ENCODE measurements at places on chromosomes 2 and 18. TPM values are rescaled to one million over a fixed set of nuclear protein-coding genes. Genes with fewer than 3 reads are reported as not detected.
A peak's percentile ranks its signal among the peaks of the same experiment; 100 is the strongest.

The UCN gene
- total RNA-seq = 2.6 TPM

The SLC4A3 gene
- total RNA-seq = not detected

The IL18RAP gene
- 4.1 TPM for total RNA-seq

The IRS1 gene
- total RNA-seq = 3.6 TPM

The KANSL3 gene
- total RNA-seq = 46.6 TPM

The EFEMP1 gene
- not detected for total RNA-seq

The REG1B gene
- total RNA-seq = not detected

The TBR1 gene
- total RNA-seq = not detected

The FOXD4L1 gene
- total RNA-seq = 0.18 TPM

DNA sequence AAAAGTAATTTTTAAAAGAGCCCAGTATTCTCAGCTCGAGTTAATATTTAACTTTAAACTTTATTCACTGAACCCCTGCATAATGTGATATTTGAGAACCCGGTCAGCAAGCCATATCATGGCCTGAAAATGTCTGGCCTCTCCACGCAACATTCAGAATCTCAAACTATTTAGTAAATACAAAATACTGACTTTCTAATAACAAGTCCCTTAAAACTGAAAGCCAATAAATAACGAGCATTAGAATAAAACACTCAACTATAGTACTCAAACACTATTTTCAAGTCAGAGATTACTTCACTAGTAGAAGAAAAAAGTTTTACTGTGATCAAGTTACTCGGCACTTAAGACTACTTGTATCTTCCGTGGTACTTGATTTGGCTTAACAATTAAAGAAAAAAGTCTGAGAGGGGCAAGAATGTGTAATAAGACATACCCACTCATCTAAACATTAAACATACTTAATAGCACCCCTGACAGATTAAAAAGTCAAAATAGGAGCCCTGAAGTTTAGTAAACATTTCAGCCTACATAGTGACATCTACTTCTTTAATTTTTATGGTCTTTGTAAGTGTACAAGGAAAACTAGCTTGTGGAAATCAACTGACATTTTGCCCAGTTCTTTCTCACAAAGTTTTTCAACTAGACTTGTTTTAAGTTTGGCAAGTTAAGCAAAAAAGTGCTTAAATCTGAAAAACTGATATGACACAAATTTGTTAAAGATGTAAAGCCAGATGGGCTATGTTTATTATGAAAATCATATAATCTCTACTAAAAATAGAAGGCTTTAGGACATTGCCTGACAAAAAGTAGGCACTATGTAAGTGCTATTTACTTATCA lies 38.2 kb downstream of the RTN4 start:
- no peaks in the 10 kb centered on the region for H3K36me3 ChIP-seq
- H3K4me3 ChIP-seq = no peak overlapping the region
- no peak for DNase-seq
- H3K4me1 ChIP-seq = peaks cover 33% of the 10 kb centered on the region

DNA sequence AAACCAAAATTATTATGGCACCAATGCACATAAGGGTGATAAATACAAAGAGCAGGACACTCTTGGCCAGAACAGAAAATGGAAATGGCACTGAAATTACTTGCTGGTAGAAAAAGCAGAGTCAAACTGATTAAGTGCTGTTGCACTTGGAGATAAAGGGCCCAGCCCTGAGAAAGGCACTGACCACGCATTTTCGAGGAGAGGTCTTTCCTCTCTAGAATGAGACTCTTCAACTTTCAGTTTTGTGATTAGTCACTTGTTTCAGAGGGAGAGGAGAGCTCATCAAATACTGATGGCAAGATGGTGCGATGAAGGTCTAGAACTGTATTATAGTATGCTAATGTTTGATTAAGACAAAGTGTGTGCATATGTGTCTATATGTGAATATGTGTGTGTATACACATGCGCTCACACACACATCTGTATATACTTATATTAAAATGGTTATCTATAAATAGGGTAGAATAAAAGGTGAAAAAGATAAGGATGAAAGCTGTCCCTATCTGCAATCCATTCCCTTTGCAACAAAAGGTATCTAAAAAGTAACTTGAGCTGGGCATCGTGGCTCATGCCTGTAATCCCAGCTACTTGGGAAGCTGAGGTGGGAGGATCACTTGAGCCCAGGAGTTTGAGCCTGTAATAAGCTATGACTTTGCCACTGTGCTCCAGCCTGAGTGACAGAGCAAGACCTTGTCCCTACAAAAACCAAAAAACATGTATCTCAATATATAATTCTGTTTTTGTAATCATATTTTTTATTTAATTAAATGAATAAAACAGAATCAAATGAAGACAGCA lies 48.8 kb upstream of the ZDBF2 start:
- H3K4me3 ChIP-seq = no peak overlapping the region
- H3K27ac ChIP-seq = no peak overlapping the region
- H3K4me1 ChIP-seq = no peaks in the 10 kb centered on the region
- no peaks in the 10 kb centered on the region for H3K36me3 ChIP-seq

DNA sequence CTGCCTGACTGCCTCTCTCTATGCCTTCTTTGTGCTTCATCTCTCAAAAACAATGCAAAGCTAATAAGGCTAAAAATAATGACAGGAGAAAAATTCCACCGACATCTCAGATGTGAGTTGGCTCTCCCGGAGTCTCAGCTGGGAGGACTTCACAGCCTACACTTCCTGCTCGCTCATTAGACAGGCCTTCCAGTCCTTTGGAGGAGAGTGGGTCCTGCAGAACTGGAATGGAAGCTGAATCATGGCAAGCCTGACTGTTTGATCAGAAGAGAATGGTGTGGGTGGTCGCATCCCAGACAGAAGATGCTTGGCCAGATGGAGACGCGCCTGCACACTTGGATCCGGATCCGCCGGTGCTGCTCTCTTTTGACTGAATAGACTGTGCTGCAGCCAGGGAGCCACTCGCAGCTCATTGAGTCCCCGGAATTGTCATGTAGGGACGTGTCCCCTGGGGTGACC lies 49.7 kb downstream of the TRIB2 start:
- H3K4me1 ChIP-seq = no peaks in the 10 kb centered on the region
- no peaks in the 10 kb centered on the region for H3K36me3 ChIP-seq

GRCh38 chr2:16620590-16620989 lies 45.0 kb downstream of the CYRIA start:
- H3K4me3 ChIP-seq = no peak overlapping the region
- peaks cover 26% of the 10 kb centered on the region for H3K4me1 ChIP-seq
- H3K27me3 ChIP-seq = no peaks in the 10 kb centered on the region
- no peak for DNase-seq
- no peaks in the 10 kb centered on the region for H3K36me3 ChIP-seq

GRCh38 chr18:73711256-73711655 lies 436.4 kb downstream of the FBXO15 start:
- DNase-seq = no peak
- no peaks in the 10 kb centered on the region for H3K36me3 ChIP-seq
- no peak overlapping the region for H3K27ac ChIP-seq
- no peak overlapping the region for H3K4me3 ChIP-seq

GRCh38 chr2:55418512-55419232 lies 984 bp downstream of the CCDC88A start:
- no peaks in the 10 kb centered on the region for H3K36me3 ChIP-seq
- no peaks in the 10 kb centered on the region for H3K27me3 ChIP-seq
- H3K4me1 ChIP-seq = peaks cover 17% of the 10 kb centered on the region
- DNase-seq = peak; percentile 9
- peak overlapping the region; percentile 74 for H3K27ac ChIP-seq
- H3K4me3 ChIP-seq = peak overlapping the region; percentile 88

DNA sequence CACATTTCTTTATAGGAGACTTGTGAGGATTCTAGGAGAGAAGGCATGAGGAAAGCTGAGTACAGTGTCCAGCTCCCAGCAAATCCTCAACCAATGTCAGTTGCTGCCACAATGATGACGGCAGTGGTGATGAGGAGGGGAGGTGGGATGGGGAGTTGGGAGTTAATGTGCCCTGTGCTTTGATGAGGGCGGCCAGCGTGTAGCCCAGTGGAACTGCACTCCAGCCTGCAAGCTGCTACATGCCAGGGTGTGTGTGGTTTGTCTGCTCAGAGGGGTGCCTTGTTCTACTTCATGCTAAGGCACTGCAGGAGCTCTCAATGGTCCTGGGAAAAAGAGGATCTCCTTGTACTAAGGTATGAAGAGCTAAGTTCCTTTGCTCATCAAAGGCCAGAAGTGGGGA lies 96.1 kb downstream of the MSH2 start:
- no peak for DNase-seq
- H3K27ac ChIP-seq = no peak overlapping the region

DNA sequence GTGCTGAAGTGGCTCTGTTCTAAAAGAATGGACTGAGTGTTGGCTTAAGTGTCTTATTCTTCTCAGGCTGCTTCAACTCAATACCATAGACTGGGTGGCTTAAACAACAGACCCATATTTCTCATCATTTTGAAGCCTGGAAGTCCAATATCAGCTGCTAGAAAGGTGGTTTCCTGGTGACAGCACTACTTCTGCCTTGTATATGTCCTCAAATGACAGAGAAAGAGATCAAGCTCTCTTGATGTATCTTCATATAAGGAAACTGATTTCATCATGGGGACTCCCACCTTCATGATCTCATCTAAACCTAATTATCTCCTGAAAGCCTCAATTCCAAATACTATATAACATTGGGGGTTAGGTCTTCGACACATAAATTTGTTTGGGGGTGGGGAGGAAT lies 449.7 kb upstream of the DSEL start:
- H3K4me1 ChIP-seq = no peaks in the 10 kb centered on the region
- no peaks in the 10 kb centered on the region for H3K27me3 ChIP-seq
- no peak for DNase-seq
- H3K27ac ChIP-seq = no peak overlapping the region

- H3K36me3 ChIP-seq = no peaks in the 10 kb centered on the region
- no peak overlapping the region for H3K27ac ChIP-seq
- no peak for DNase-seq
- no peaks in the 10 kb centered on the region for H3K27me3 ChIP-seq
- H3K4me3 ChIP-seq = no peak overlapping the region
Observed at GRCh38 chr18:79643054-79643984, 36.3 kb upstream of the CTDP1 start.

DNA sequence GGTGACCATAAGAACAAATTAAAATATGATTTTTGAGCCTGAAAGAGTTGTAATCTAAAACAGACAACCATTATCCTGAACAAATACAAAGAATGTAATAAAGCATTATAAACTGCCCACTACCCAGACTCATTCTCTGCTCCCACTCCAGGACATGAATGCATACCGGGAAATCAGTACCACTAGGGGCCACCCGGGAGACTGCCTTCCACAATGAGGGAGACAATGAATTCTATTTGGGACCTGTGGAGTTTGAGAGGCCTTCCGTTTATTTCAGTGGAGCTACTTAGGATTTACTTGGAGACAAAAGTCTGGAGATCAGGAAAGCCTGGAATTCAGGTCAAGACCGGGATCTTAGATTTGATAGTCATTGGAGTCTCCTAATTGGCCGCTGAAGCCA lies 50.0 kb downstream of the NAB1 start:
- H3K36me3 ChIP-seq = no peaks in the 10 kb centered on the region
- no peak for DNase-seq
- H3K4me3 ChIP-seq = no peak overlapping the region
- no peaks in the 10 kb centered on the region for H3K27me3 ChIP-seq
- no peaks in the 10 kb centered on the region for H3K4me1 ChIP-seq

DNA sequence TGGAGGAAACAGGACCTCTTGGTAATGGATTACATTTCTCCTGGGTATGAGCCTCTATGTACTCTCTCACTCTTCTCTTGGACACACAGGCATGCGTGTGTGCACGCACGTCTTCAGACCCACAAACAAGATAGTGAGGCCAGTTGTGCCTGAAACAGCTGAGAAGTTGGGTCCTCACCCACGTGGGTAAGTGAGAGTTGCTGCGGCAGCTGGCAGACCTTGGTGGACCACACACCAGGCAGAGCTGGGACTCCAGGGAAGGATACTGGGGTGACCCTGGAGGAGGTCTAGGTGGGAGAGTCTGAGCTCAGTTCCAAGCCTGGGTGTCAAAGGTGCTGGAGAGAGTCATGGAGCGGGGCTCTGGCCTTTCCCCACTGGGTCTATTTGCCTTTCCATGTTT lies 194.3 kb downstream of the HAUS1 start:
- no peak overlapping the region for H3K4me3 ChIP-seq
- H3K4me1 ChIP-seq = no peaks in the 10 kb centered on the region
- H3K27me3 ChIP-seq = no peaks in the 10 kb centered on the region

DNA sequence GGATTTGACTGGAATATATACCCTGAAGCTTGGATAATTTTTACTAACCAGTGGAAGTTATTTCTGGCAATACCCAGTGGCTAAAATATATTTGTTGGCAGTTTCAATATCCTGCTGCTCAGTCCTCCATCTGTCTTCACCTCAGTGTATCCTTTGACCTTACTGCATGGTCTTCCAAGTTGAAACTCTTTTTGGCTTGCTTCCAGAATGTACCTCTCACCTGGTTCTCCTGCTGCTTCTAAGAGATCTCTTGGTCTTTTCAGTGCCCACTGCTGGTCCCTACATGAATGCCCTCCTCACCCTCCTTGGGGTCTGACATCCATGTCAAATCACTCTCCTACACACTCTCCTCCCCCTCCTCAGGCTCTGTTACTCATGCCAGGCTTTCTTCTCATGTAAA lies 4.8 kb upstream of the KDM3A start:
- no peak overlapping the region for H3K4me3 ChIP-seq
- DNase-seq = no peak
- no peaks in the 10 kb centered on the region for H3K36me3 ChIP-seq
- no peaks in the 10 kb centered on the region for H3K4me1 ChIP-seq

DNA sequence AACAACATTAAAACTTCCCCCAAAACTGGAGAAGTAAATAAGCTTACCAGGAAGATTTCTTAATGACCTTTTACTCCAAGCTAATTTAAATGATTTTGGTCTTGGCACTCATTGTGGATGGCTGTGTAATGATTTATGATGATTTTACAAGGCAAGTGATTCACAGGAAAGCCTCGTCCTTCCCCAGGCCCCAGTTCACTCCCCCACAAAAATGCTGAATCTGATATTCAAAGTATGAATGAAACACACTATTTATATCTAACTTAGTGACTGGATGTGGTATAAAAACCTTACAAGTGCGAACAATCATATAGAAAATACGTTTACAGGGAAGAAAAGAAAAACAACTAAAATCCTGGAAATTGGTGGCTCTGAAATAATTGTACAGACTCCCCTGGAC lies 49.8 kb downstream of the ZNF516 start:
- no peaks in the 10 kb centered on the region for H3K27me3 ChIP-seq
- H3K36me3 ChIP-seq = no peaks in the 10 kb centered on the region
- H3K27ac ChIP-seq = no peak overlapping the region
- no peaks in the 10 kb centered on the region for H3K4me1 ChIP-seq
- no peak for DNase-seq

DNA sequence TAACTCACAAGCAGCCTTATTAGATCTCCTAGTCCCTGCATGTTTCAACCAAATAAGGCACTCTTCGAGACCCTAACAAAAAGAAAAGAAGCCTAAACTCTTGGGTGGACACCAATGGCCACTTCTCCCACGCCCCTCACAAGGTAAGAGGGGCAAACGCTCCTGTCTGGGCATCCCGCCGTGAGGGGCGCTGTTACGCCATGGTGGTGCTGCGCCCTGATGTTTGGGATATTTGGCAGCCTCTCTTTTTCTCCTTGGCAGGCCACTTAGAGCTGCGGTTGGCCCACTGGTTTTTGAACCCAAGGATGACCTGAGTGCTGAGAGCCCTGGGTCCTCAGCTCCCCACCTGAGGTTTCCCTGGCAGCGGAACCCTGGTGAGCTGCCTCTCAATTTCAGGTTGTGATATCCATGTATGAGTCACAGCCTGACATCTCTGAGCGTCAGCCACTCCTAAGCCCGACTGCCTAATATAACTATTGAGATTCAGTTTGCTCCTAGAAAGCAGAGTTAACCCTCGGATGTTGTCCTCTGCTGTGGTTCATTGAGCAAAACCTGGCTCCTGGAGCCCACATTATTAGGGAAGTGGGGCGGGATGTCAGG lies 103.3 kb downstream of the COL6A3 start:
- DNase-seq = no peak
- no peaks in the 10 kb centered on the region for H3K36me3 ChIP-seq
- H3K27me3 ChIP-seq = no peaks in the 10 kb centered on the region
- H3K27ac ChIP-seq = no peak overlapping the region
- H3K4me1 ChIP-seq = no peaks in the 10 kb centered on the region
